ENCODE measurements at places on chromosomes 6 and 20. TPM values are rescaled to one million over a fixed set of nuclear protein-coding genes. Genes with fewer than 3 reads are reported as not detected.

DNA sequence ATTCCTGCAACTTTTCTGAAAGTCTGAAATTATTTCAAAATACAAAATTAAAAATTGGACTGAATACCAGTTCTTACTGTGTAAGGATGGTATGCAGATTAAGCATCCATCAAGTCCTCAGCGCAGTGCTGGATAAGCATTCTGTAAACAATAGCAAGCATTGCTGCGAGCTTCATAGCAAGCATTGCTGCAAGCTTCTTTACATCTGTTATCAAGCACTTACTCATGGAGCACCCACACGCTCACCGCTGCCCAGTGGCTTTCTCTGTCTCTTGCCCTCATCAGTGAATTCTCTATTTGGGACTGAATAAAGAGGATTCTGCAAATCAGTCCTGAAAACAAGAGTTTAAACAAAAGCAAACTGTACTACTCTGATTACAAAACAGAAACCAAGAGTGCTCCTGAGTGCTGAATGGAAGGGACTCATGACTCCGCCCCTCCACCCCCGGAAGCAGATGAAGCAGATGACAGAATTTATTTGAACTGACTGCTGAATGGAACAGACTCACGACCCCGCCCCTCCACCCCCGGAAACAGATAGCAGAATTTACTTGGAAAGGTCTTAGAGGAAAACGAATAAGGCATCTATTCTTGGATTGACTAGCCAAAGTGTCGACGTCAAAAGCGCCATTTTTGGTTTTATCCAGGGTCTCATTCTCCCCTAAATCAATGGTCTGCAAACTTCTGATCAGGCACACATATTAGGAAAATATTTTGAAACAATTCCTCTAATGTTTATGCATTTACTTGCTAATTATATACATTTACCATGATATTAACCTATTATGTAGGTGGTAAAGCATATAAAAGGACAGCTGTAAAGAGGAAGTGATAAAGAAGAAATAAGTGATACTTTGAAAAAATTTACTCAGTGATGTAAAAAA, 22.1 kb upstream of the EYA2 start:
- DNase-seq = peak; percentile 72
- H3K4me3 ChIP-seq = no peak overlapping the region
- H3K27me3 ChIP-seq = no peaks in the 10 kb centered on the region
- no peaks in the 10 kb centered on the region for H3K4me1 ChIP-seq
- H3K36me3 ChIP-seq = no peaks in the 10 kb centered on the region

DNA sequence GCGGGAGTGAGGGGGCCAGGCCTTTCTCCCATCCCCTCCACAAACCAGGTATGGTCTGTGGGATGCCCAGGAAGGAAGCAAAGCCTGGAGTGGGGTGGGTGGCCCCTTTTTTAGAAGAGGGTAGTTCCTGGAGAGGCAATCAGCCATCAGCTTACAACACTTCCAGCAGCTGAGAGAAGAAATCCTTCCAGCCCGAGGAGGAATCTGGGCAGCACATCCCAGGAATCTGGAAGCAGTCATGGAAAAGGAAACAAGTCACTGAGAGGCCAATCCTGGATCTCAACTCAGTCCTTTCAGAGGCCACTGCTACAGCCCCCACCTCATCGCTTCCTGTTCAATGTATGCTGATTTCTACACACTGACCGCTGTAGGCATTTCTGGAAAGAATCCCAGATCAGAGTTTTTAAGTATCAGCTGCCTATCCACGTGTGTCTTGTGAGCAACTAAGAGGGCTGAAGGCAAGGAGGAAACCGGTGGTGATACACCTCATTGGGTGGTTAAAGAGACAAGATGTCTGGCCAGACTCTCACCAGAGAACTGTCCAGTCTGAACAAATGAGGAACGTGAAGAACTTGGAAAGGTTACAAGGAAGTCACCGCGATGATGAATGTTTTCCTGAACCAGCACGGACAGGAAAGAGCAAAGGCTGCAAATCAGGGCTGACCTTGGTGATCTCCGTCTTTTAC, 92.9 kb upstream of the SHLD1 start:
- H3K4me1 ChIP-seq = peaks cover 22% of the 10 kb centered on the region
- no peaks in the 10 kb centered on the region for H3K36me3 ChIP-seq
- peak overlapping the region; percentile 79 for H3K27ac ChIP-seq
- DNase-seq = peak; percentile 97
- H3K27me3 ChIP-seq = no peaks in the 10 kb centered on the region
- no peak overlapping the region for H3K4me3 ChIP-seq

The MAFB gene
- 65.0 TPM for total RNA-seq

The IL17F gene
- total RNA-seq = not detected

The PACSIN1 gene
- 0.15 TPM for total RNA-seq

DNA sequence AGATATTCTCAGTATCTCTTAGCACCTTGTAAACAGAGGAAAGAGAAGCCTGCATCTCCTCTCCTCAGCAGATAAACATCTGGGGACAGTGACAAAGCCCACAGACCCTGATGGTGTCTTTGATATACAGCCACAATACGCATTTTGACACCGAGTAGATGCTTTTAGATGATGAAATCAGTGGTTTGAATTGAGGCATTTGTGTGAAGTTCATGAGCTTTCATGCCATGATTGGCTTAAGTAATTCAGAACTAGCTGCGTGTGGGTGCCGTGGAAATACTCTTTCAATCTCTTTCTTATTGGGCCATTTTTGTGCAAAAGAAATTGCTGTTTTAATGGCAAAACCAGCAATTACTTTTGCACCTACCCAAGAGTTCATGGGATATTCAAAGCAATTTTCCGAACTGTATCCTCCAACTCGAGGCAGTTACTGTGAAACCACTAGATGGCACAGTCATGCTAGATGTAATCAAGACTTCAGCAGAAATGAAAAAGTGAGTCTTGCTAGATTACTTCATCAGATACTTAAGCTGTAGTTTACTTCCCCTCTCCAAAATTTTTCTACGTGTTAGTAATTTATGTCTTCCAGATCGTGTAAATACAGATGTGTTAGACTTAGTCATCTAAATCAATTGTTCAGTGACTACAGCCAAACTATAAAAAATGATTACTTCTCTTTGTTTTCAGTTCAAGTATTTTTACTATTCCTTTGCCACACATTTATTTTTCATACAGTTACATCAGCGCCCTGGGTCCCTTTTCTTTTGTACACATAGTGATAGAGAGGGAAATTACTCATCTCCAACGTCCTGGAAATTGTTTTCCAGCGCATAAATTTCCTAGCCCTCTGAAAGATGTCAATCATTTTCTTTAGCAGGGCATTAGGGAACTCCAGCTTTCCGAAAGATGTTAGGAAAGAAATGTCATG, 49.4 kb downstream of the IYD start:
- no peaks in the 10 kb centered on the region for H3K27me3 ChIP-seq
- DNase-seq = peak; percentile 56
- no peaks in the 10 kb centered on the region for H3K36me3 ChIP-seq
- peak overlapping the region; percentile 60 for H3K27ac ChIP-seq
- H3K4me3 ChIP-seq = no peak overlapping the region

DNA sequence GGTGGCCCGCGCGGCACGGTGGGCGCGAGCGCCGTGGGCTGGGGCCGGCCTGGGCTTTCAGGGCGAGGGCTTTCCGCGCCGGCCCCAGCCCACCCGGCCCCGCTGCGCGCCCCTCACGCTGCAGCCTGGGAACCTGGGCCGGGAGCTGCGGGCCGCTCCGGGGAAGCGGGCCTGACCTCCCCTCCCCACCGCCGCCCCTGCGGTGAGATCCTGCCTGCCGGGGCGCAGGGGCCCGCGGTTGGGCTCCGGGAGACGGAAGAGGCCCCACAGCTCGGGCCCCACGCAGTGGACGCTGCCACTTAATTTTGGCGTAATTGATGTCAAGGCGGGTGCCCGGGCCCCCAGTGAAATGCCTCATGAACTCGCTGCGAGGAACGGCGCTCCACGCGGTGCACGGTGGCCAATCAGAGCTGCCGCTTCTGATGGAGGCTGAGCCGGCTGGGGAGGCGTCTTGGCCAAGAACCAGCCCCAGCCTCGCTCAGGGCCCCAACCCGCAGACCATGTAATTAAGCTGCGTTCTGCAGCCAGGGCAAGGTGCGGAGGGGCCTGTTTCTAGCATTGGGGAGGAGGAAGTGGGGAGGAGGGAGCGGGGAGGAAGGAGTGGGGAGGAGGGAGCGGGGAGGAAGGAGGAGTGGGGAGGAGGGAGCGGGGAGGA, 96.1 kb upstream of the BHLHE23 start:
- H3K4me3 ChIP-seq = peak overlapping the region; percentile 52
- peak; percentile 11 for DNase-seq
- no peak overlapping the region for H3K27ac ChIP-seq
- H3K4me1 ChIP-seq = peaks cover 15% of the 10 kb centered on the region
- H3K36me3 ChIP-seq = no peaks in the 10 kb centered on the region

DNA sequence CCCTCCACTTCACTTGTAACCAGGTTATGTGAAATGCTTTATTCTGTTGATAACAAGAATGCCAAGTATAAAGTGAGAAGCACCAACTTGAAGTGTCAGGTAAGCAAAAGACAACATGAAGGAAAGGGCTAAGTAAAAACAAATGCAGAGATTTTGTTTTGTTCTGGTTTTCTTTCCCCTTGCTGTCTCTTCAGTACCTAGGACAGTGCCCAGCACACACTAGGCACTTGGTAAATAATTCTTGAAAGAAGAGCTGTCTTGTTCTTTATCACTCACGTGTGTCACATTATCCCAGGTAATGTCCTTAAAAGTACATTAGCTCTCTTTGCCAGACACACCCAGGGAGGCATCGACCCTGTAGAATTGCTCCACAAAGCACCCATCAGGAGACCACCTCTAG, 350.0 kb upstream of the IRAK1BP1 start:
- no peaks in the 10 kb centered on the region for H3K4me1 ChIP-seq
- H3K27me3 ChIP-seq = no peaks in the 10 kb centered on the region
- H3K4me3 ChIP-seq = no peak overlapping the region
- no peak for DNase-seq
- no peak overlapping the region for H3K27ac ChIP-seq
- no peaks in the 10 kb centered on the region for H3K36me3 ChIP-seq

- no peaks in the 10 kb centered on the region for H3K4me1 ChIP-seq
- no peaks in the 10 kb centered on the region for H3K27me3 ChIP-seq
- no peak for DNase-seq
- H3K4me3 ChIP-seq = no peak overlapping the region
Observed at GRCh38 chr20:57426271-57426689, 35.1 kb downstream of the RBM38 start.

DNA sequence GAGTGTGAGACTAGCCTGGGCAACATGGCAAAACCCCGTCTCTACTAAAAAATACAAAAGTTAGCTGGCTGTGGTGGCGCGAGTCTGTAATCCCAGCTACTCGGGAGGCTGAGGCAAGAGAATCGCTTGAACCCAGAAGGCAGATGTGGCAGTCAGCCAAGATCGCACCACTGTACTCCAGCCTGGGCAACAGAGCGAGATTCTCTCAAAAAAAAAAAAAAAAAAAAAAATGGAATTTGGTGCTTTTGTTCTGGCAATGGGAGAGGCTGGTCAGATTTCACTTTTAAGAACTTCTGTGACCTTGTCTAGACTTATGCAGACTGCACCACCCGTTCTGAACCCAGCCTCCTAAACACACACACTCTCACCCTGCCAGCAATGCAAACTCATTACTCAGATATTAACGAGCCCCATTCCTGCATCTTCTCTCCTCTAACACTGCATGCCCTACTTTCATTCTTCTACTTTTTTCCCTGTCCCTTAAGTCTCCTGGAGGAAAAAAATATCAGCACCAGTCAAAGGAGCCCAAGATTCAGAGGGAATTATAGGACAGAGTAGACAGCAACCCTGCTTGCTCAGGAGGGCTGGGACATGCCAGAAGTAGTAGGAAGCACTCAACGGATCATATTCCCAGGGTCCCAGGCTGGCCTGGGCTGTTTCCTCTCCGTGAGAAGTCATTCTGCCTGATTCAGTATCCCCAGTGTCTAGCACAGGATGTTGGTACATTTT, 4.4 kb downstream of the MOCS1 start:
- H3K4me3 ChIP-seq = no peak overlapping the region
- H3K27ac ChIP-seq = peak overlapping the region; percentile 26
- H3K36me3 ChIP-seq = peaks cover 4% of the 10 kb centered on the region
- no peaks in the 10 kb centered on the region for H3K27me3 ChIP-seq
- peaks cover 20% of the 10 kb centered on the region for H3K4me1 ChIP-seq

The GABRR1 gene
- total RNA-seq = not detected

DNA sequence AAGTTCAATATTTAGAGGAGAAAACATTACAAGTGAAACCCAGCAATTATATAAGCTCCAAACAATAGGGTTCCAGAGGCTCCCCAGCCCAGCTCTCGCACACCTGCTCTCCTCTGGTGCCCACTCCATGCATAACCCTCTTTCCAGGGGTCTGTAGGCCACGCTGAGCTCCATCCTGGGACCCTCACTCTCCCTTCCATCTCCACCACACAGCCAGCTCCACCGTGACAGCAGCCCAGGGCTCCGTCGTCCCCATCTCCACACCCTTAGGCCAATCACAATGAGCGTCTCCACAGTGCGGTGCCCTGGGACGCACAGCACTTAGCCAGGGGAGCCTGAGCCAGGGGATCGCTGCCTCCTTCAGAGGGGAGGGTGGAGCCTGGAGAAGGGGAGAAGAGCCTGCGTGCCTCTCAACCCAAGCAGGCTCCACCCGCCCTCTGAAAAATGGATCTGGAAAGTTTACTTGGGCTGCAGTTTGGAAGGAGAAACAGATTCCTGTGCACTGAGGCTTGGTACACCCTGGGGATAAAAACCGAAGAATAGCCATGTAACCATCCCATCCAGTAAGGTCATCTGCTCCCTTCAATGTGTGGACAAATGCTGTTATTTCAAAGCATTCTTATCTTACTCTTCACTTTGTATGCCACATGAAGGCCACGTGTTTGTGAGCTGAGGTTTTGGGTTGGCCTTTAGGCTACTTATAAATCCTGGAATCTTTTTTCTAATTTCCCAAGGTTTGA, 72.4 kb upstream of the GGTLC1 start:
- no peak for DNase-seq
- no peak overlapping the region for H3K4me3 ChIP-seq
- H3K27ac ChIP-seq = no peak overlapping the region
- no peaks in the 10 kb centered on the region for H3K36me3 ChIP-seq
- H3K4me1 ChIP-seq = no peaks in the 10 kb centered on the region
- no peaks in the 10 kb centered on the region for H3K27me3 ChIP-seq

- H3K27me3 ChIP-seq = no peaks in the 10 kb centered on the region
- H3K4me3 ChIP-seq = no peak overlapping the region
- no peaks in the 10 kb centered on the region for H3K36me3 ChIP-seq
- no peak overlapping the region for H3K27ac ChIP-seq
Observed at GRCh38 chr6:157761331-157761921, 61.6 kb upstream of the SNX9 start.

The BPIFB2 gene
- total RNA-seq = 3.0 TPM

GRCh38 chr6:118400582-118400981, 147.5 kb upstream of the PLN start:
- no peak overlapping the region for H3K27ac ChIP-seq
- H3K4me1 ChIP-seq = no peaks in the 10 kb centered on the region
- DNase-seq = no peak
- H3K27me3 ChIP-seq = no peaks in the 10 kb centered on the region
- no peak overlapping the region for H3K4me3 ChIP-seq
- no peaks in the 10 kb centered on the region for H3K36me3 ChIP-seq

The WFDC10B gene
- total RNA-seq = 2.0 TPM
